T-cell (primary cell): ENCODE measurements at places on chromosomes 16 and 17. TPM values are rescaled to one million over a fixed set of nuclear protein-coding genes. Genes with fewer than 3 reads are reported as not detected.
A peak's percentile ranks its signal among the peaks of the same experiment; 100 is the strongest.

GRCh38 chr16:17312094-17312710 is 158.6 kb downstream of the XYLT1 start:
- no peak for DNase-seq

GRCh38 chr17:27466743-27467375 is 10.6 kb downstream of the KSR1 start:
- peak; percentile 22 for DNase-seq

Gene SPAG7
- 55.8 TPM for total RNA-seq

Gene ARL5C
- not detected for total RNA-seq
